ENCODE measurements at places on chromosomes 2 and 18.

DNA sequence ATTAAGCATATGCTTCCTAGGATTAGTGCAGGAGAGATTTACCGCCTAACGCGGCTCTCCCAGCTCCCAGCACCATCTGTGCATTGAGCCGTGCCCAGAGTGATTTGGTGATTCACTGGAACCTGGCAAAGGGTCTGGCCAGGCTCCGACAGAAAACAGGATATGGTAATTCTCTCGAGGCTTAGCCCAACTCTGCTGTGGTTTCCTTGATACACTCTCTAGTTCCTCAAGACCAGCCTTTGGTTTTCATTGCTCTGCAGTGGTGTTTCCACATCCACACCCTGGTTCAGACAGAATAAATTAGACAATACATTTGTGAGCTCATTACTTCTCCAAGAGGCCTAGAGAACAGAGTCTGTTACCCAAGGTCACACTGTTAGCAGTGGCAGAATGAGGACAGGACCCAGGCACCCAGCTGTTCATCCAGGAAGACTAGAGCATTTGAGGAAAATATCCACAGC is 23.0 kb upstream of the SMAD2 start:
- peak; percentile 52 for DNase-seq

- no peak for DNase-seq
These were observed 215.6 kb downstream of the HAUS1 start for GRCh38 chr18:46319783-46320182.

DNA sequence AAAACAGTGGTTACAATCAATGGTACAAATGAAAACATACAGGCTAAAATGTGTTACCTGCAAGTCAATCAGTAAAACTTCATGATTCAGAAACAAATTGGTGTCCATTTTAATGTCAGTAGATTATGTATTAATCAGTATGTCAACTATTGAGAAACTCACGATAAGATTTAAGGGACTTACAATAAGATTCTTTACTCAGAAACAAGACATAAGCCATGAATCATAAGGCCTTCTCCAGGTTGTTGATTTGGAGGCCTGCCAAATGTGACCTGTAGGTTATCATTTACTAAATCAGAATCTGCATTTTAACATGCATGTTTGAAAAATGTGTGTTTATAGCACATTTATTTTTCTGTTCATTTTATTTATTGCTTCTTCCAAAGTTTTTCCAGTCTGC is 623.1 kb downstream of the CCDC85A start:
- no peak for DNase-seq

DNA sequence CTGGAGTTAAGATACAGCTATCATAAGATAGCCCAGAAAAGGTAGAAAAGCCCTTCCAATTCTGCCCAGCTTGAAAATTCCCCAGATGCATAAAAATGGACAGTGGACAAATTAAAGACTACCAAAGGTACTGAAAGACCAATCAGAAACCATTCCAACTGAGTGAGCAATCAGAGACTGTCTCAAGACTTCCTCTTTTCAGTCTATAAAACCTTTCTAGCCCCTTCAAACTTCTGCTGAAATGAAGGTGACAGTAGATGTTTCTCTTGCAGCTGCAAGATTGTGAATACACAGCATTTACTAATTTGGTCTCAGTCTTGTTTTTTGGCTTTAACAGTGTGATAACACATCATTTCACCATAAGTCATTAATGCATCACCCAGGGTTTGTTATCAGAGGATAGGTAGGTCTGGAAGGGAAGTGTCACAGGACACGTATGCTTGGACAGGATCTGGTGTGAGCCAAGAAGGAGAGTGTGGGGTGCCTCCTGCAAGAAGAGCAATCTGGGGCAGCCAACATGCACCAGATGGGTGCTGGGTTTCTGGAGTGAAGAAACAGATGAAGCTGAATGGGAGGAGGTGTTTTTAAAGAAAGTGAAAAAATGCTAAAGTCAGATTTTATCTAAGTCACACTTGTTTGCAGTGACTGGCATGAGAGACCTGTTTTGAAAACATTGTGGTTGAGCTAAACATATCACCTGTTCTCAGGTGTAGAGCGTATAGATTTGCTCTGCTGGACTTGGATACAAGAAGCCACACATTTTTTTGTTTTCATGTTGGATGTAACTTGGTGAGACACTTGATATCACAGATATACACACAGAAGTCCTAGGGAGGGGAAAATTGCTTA is 75.3 kb upstream of the DDX18 start:
- DNase-seq, result no peak

- DNase-seq, result no peak
These were observed 118.6 kb upstream of the PGAP1 start for GRCh38 chr2:197045115-197045514.

DNA sequence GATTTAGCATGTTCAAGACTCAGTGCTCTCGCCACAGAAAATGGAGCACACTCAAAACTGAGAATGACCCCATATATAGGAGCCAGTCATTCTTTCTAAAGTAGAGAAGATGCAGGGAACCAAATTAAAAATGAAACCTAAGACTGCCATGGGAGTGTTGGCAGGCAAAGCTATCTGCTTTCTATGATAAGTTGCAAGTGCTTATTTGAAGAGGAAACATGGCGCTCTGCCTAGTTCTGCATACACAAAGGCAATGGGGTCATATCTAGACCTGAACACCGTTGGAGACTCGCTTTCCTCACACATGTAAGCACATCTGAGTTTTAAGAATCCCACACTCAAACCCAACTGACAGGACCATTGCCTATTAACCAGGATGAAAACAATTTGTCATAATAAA is 292.5 kb downstream of the ALK start:
- no peak for DNase-seq

DNA sequence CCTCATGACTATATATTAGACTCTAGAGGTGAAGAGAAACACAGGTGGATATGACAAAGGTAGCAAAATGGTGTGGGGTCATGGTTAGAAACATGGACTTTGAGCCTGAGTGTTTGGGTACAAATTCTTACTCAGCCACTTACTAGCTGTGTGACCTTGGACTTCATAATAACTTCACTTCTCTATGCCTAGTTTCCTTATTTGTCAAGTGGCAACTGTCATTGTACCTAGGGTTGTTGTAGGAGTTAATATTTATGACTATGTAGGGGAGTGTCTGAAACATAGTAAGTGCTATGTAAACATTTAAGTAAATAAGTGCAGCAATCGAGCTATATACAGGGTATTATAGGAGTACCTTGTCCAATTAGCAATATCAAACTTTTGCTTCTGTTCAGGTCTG is 49.7 kb upstream of the RAPH1 start:
- DNase-seq, result no peak

- peak; percentile 66 for DNase-seq
These were observed 103.9 kb upstream of the COL3A1 start for GRCh38 chr2:188870289-188870688.

GRCh38 chr2:4269885-4270284 is 566.5 kb downstream of the DCDC2C start:
- no peak for DNase-seq

DNA sequence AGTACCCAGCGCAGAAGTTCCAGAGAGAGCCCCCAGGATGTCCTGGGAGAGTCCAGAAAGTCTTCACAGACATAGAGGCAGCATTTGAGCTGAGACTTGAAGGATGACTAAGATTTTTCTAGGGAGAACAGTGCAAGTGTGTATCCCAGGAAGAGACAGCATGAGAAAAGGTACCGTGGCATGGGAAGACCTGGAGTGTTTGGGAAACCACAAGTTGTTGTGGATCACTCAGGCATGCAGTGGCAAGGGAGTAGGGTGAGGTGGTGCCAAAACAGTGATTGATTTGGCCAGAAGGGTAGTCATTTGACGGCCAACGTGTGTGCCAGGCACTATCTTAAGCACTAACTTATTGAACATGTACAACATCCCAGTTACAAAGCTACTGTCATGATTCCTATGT is 24.5 kb upstream of the KCNK3 start:
- no peak for DNase-seq

- DNase-seq, result no peak
These were observed 1487.0 kb downstream of the LRP1B start for GRCh38 chr2:140643761-140644187.

DNA sequence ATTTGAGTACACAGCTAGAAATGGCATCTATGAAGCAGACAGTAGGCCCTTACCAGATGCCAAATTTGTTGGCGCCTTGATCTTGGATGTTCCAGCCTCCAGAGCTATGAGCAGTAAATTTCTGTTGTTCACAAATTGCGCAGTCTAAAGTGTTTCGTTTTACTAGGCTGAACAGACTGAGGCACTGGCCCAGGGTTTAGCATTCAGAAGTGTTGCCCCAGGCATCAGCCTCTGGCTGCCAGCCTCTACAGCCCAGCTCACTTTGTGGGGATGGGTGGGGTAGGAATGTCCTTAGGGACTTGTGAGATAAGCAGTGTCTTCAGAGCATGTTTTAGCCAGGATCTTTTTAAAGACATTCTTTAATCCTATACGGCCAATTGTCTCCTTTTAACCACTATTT is 51.5 kb upstream of the MGAT5 start:
- peak; percentile 26 for DNase-seq

DNA sequence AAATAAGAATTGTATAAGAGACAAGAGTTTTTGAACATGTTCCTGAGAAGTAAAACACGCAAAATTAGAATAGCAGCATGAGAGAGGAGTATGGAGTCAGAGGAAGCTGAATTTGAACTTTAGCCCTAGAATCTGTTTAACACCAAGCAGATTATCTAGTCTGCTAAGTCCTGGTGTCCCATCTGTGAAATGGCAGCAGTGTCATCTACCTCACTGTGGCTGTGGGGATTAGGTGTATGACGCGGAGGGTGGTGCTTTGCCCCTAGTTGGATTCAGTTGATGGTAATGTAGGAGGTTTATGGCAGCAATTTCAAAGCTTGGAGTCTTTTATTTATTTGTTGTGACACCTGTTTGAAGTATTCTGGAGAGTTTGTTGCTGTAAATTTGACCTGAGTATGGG is 79.2 kb downstream of the ZNF532 start:
- no peak for DNase-seq

- DNase-seq, result peak; percentile 70
These were observed 323.0 kb downstream of the TXNL1 start for GRCh38 chr18:56315363-56315762.

- no peak for DNase-seq
These were observed 95.7 kb downstream of the BCL2 start for GRCh38 chr18:63223837-63224236.

GRCh38 chr2:176280867-176281658 is 11.8 kb downstream of the MTX2 start:
- peak; percentile 57 for DNase-seq
